ENCODE measurements at places on chromosomes 6 and 20.

GRCh38 chr6:124056407-124057334 lies 253.0 kb downstream of the NKAIN2 start:
- no peak for DNase-seq

DNA sequence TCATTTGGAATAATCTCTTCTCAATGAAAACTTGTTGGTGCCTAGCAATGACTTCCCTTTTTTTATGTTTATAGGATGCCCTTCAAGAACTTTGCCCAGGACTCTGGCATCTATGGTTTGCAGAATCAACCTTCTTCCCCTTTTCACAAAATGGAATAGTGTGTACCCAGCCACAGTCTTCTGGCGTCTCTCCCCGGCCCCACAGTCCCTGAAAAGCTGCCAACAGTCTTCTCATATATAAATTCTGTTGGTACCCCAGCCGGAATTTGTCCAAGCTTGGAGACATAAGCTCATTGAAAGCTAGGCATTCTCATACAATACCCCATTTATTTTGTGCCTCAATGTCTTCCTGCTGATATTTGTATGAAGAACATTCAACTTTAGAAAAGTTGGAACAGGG lies 26.4 kb upstream of the MCM3 start:
- DNase-seq: no peak

GRCh38 chr20:2037296-2037914 lies 43.5 kb upstream of the PDYN start:
- no peak for DNase-seq

DNA sequence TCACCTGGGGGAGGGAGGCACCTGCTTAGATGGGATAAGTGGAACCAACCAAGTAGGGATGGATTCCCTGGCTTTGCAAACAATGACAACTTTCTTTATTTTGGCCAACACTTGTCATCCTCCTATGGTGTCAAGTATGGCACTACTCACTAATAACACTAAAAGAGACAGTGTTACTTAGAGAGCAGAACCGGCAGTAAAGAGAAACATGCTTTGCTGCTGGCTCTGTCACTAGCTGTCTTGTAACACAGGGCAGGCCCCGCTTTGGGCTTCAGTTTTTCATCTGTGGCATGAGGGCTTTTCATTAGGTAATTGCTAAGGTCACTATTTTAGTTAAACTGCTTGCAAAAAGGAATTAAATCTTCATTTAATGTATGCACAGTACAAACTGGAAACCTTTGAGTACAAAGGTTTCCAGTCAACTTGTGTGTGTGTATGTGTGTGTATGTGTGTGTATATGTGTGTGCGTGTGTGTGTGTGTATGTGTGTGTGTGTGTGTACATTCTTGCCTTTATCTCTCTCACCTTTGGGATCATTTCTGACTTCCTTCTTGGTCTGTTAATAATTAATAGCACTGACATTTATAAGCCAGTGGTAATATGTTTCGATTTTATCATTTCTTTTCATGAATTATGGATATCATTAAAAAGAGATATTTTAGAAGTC lies 64.7 kb downstream of the BTBD3 start:
- no peak for DNase-seq

DNA sequence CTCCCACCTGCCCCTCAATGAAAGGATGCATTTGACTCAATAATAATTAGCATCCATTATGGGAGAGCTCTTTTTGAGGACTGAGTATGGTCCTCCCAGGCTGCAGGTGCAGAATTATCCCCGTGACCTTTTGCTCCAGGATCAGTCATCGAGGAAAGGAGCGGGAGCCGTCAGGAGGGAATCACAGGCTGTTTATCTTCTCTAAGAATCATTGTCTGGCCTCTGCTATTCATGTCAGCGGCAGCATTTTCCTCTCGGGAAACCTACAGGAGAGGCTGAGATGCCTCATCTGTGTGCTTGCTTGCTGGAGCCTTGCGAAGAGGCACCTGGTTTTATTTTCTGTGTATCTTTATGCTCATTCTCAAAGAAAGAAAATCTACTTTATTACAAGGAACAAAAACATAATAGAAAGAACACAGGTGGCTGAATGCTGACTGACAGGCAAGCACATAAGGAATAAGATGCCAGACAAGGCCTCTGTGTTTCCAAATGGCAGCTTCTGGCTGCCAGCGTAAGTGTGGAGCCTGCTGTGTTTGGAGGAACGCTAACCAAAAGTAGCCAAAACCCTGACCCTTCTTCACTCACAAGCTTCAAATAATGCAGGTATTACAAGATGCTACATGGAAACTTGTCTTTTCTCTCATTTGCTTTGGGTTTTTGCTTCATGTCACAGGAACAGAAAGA lies 539.1 kb upstream of the MARCKS start:
- no peak for DNase-seq

GRCh38 chr6:156391061-156391672 lies 386.0 kb upstream of the ARID1B start:
- no peak for DNase-seq

DNA sequence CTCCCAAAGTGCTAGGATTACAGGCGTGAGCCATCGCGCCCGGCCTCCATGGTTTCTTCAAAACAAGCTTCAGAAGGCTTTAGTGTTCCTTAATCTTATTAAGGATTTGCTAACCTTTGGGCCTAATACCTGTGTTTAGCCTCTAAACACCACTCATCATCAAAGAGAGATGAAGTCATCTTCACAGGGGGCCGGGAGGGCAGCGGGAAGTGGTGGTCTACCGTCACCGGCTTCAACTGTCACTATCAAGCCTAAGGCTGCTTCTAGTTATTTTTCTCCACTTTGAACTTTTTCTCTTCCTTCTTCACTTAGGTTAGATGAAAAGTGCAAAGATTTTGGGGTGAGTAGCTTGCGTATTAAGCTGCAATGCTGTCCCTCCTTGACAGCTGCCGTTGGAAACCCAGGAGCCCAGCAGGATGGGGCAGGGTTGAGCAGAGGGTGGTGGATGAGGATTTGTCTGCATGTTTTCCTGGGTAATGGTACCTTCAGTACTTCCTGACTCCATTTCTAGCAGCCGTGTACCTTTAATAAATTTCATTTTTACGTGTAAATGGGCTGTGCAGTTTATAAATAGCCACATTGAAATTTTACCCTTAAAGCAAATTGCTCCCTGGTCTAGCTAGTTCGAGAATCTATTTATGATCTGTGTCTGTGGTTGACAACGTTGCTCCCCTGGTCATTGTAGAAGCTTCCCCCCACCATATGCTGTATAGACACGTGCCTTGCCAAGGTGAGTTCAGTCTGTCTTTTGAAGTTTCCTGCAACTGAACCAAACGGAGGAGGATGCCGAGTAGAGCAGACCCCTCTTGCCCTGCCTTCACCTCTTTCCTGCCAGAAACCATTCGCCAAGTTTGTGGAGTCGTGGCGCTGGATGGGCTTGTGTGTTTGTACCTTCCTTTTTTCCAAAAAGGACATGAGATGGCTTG lies 64.8 kb downstream of the SYNJ2 start:
- DNase-seq: no peak

GRCh38 chr6:82248273-82248735 lies 760 bp upstream of the IBTK start:
- no peak for DNase-seq

Measured in stimulated activated CD4-positive, alpha-beta T cell treated with anti-CD3 and anti-CD28 coated beads, Interleukin-2, amount 100 ng/mL, for 48 hours (primary cell).